Frontal cortex (tissue), 4 donors: ENCODE measurements at places on chromosomes 13 and 19. TPM values are rescaled to one million over a fixed set of nuclear protein-coding genes. Genes with fewer than 3 reads are reported as not detected.

The WASF3 gene
- total RNA-seq, result 20.4 TPM

The LRP3 gene
- 93.8 TPM for total RNA-seq

The ZNF587B gene
- 20.8 TPM for total RNA-seq

The NTF4 gene
- not detected for total RNA-seq

The BCL2L12 gene
- total RNA-seq, result 1.2 TPM

The ZNF682 gene
- 20.0 TPM for total RNA-seq

The ANGPTL4 gene
- total RNA-seq, result 0.82 TPM

The NXNL1 gene
- total RNA-seq, result not detected

The NAPSA gene
- not detected for total RNA-seq
